Pancreas (tissue), 10 donors: ENCODE measurements at places on chromosomes 2 and 18. TPM values are rescaled to one million over a fixed set of nuclear protein-coding genes. Genes with fewer than 3 reads are reported as not detected.

The RBM44 gene
- total RNA-seq = 0.09 TPM

The C1QL2 gene
- not detected for total RNA-seq

The TLX2 gene
- not detected for total RNA-seq

The TUBB6 gene
- 27.8 TPM for total RNA-seq

The GALNT5 gene
- 0.08 TPM for total RNA-seq

The ADGRF3 gene
- total RNA-seq = 0.40 TPM

The UGT1A5 gene
- not detected for total RNA-seq

The EFEMP1 gene
- total RNA-seq = 16.2 TPM

The ATP6V1B1 gene
- total RNA-seq = 2.2 TPM

The PROKR1 gene
- not detected for total RNA-seq

The TCF23 gene
- total RNA-seq = not detected

The IL36G gene
- total RNA-seq = not detected

- H3K27ac ChIP-seq = no peak overlapping the region
- H3K27me3 ChIP-seq = no peaks in the 10 kb centered on the region
- no peaks in the 10 kb centered on the region for H3K36me3 ChIP-seq
- H3K4me3 ChIP-seq = no peak overlapping the region
- no peak for DNase-seq
- no peaks in the 10 kb centered on the region for H3K4me1 ChIP-seq
Observed at GRCh38 chr2:199405241-199405640, 52.5 kb downstream of the SATB2 start.

DNA sequence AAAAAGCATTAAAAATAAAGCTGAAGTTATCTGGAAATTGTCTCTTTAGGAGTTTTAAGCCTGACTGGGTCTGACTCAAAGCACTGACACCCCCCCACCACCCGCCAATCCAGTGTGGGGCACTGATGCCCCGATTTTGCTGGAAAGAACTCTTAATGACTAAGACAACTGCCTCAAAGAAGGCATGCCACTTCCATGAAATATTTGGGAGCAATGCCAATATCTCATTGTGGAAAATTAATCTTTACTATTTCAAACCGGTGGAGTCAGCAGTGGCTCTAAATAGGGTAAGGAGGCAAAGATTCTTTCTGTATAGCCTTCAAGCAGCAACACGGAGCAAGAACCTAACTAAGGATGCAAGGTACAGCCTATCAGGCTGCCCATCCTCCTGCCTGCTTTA lies 4.5 kb downstream of the FKBP7 start:
- no peak for DNase-seq
- H3K36me3 ChIP-seq = no peaks in the 10 kb centered on the region
- no peak overlapping the region for H3K4me3 ChIP-seq
- H3K4me1 ChIP-seq = peaks cover 9% of the 10 kb centered on the region
- H3K27ac ChIP-seq = no peak overlapping the region

DNA sequence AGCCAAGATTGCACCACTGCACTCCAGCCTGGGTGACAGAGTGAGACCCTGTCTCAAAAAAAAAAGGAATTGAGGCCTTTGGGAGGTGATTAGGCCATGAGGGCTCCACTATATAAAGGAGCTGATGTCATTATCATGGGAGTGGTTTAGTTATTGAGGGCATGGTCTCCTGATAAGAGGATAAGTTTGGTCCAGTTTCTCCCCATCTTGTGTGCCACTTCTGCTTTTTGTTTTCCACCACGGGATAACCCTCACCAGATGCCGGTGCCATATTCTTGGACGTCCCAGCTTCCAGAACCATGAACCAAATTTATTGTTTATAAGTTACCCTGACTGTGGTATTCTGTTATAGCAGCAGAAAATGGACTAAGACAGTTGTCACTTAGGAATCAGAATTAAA lies 125.8 kb downstream of the C1D start:
- H3K27me3 ChIP-seq = no peaks in the 10 kb centered on the region
- DNase-seq = no peak
- H3K4me3 ChIP-seq = no peak overlapping the region
- no peaks in the 10 kb centered on the region for H3K36me3 ChIP-seq
- no peaks in the 10 kb centered on the region for H3K4me1 ChIP-seq

GRCh38 chr18:44562986-44563385 lies 117.7 kb upstream of the SETBP1 start:
- H3K4me1 ChIP-seq = no peaks in the 10 kb centered on the region
- DNase-seq = no peak
- no peaks in the 10 kb centered on the region for H3K27me3 ChIP-seq

DNA sequence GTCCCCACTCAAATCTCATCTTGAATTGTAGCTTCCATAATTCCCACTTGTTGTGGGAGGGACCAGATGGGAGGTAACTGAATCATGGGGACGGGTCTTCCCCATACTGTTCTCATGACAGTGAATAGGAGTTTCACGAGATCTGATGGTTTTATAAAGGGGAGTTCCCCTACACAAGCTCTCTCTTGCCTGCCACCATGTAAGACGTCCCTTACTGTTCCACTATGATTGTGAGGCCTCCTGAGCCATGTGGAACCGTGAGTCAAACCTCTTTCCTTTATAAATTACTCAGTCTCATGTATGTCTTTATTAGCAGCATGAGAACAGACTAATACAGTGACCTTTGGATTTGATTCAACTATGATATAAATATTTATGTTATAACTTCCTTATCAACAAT lies 78.0 kb downstream of the CYRIA start:
- H3K4me3 ChIP-seq = no peak overlapping the region
- no peaks in the 10 kb centered on the region for H3K4me1 ChIP-seq
- no peaks in the 10 kb centered on the region for H3K27me3 ChIP-seq
- no peak for DNase-seq

GRCh38 chr2:133158024-133158423 lies 410.2 kb downstream of the NCKAP5 start:
- DNase-seq = no peak
- no peaks in the 10 kb centered on the region for H3K36me3 ChIP-seq
- H3K27me3 ChIP-seq = no peaks in the 10 kb centered on the region

DNA sequence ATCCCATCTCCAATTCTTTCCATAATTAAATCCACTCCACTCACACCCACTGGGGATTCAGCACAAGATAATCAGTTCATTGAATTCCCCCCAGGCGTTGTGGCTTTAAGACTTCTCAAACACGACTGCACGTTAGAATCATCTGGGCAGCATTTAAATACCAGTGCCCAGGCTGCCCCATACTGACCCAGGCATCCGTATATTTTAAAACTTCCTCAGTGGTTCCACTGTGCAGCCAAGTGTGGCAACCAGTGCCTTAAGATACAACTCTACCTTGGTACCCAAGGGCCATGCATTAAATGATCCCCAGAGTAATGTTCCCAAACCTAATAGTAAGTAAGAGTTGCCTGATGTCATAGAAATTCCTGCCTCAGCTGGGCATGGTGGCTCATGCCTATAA lies 54.3 kb upstream of the BZW1 start:
- H3K27ac ChIP-seq = no peak overlapping the region
- no peaks in the 10 kb centered on the region for H3K27me3 ChIP-seq
- DNase-seq = no peak
- no peak overlapping the region for H3K4me3 ChIP-seq
- no peaks in the 10 kb centered on the region for H3K4me1 ChIP-seq

GRCh38 chr18:51074605-51075004 lies 44.6 kb downstream of the SMAD4 start:
- H3K27ac ChIP-seq = no peak overlapping the region
- no peaks in the 10 kb centered on the region for H3K27me3 ChIP-seq
- peaks cover 5% of the 10 kb centered on the region for H3K36me3 ChIP-seq
- no peak for DNase-seq

- no peaks in the 10 kb centered on the region for H3K36me3 ChIP-seq
- no peak for DNase-seq
- H3K4me3 ChIP-seq = no peak overlapping the region
- no peaks in the 10 kb centered on the region for H3K4me1 ChIP-seq
- no peaks in the 10 kb centered on the region for H3K27me3 ChIP-seq
Observed at GRCh38 chr18:36522509-36522908, 225.0 kb downstream of the FHOD3 start.

DNA sequence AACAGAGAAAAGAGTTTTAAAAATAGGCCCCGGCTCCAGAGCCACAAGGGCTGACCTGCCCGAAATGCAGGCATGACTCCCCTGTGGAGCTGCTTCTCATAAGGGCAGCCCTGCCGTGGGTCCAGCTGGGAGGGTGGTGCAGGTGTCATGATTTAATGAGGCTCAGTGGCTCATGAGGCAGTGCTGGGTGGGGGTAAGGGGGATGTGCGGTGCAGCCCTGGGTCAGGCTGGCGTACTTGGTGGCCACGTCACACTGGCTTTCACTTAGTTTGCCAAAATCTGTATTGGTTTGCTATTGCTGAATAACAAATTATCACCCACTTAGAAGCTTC lies 33.6 kb downstream of the HJURP start:
- H3K36me3 ChIP-seq = no peaks in the 10 kb centered on the region
- no peaks in the 10 kb centered on the region for H3K4me1 ChIP-seq
- H3K4me3 ChIP-seq = no peak overlapping the region
- DNase-seq = peak; percentile 7
- H3K27me3 ChIP-seq = no peaks in the 10 kb centered on the region
- no peak overlapping the region for H3K27ac ChIP-seq

DNA sequence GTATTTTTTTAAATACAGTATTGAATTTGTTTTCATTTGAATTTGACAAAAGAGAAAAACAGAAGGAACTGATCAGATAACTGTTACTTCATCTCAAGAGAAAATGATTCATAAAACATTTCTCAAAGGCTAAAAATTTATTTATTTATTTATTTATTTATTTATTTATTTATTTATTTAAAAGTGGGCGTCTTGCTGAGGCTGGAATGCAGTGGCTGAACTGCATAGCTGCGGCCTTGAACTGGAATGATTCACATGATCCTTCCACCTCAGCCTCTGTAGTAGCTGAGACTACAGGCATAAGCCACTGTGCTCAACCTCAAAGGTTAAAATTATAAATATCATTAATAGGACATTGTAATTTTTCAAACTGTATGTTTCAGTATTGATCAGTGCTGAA lies 4.5 kb upstream of the PUM2 start:
- no peaks in the 10 kb centered on the region for H3K36me3 ChIP-seq
- H3K27me3 ChIP-seq = no peaks in the 10 kb centered on the region
- no peak overlapping the region for H3K27ac ChIP-seq
- H3K4me3 ChIP-seq = no peak overlapping the region
- no peak for DNase-seq
- no peaks in the 10 kb centered on the region for H3K4me1 ChIP-seq

GRCh38 chr2:182241936-182242335 lies 184.9 kb downstream of the PDE1A start:
- H3K27ac ChIP-seq = no peak overlapping the region
- no peak for DNase-seq
- no peaks in the 10 kb centered on the region for H3K27me3 ChIP-seq
- H3K36me3 ChIP-seq = no peaks in the 10 kb centered on the region

GRCh38 chr2:235485362-235485761 lies 8.5 kb upstream of the AGAP1 start:
- H3K27ac ChIP-seq = no peak overlapping the region
- no peak overlapping the region for H3K4me3 ChIP-seq
- H3K36me3 ChIP-seq = no peaks in the 10 kb centered on the region
- H3K4me1 ChIP-seq = no peaks in the 10 kb centered on the region
- DNase-seq = no peak
- no peaks in the 10 kb centered on the region for H3K27me3 ChIP-seq

- no peak for DNase-seq
- no peaks in the 10 kb centered on the region for H3K27me3 ChIP-seq
- H3K4me3 ChIP-seq = no peak overlapping the region
- no peaks in the 10 kb centered on the region for H3K4me1 ChIP-seq
- H3K36me3 ChIP-seq = no peaks in the 10 kb centered on the region
Observed at GRCh38 chr2:211836409-211836808, 702.2 kb downstream of the ERBB4 start.

- no peaks in the 10 kb centered on the region for H3K4me1 ChIP-seq
- H3K4me3 ChIP-seq = no peak overlapping the region
- H3K27me3 ChIP-seq = no peaks in the 10 kb centered on the region
- H3K27ac ChIP-seq = no peak overlapping the region
- no peak for DNase-seq
- H3K36me3 ChIP-seq = no peaks in the 10 kb centered on the region
Observed at GRCh38 chr18:43870626-43871025, 593.3 kb upstream of the SYT4 start.

- no peaks in the 10 kb centered on the region for H3K27me3 ChIP-seq
- peak; percentile 88 for DNase-seq
- peak overlapping the region; percentile 57 for H3K4me3 ChIP-seq
- H3K36me3 ChIP-seq = no peaks in the 10 kb centered on the region
- peaks cover 17% of the 10 kb centered on the region for H3K4me1 ChIP-seq
Observed at GRCh38 chr2:26696351-26696816, 3.9 kb downstream of the KCNK3 start.

DNA sequence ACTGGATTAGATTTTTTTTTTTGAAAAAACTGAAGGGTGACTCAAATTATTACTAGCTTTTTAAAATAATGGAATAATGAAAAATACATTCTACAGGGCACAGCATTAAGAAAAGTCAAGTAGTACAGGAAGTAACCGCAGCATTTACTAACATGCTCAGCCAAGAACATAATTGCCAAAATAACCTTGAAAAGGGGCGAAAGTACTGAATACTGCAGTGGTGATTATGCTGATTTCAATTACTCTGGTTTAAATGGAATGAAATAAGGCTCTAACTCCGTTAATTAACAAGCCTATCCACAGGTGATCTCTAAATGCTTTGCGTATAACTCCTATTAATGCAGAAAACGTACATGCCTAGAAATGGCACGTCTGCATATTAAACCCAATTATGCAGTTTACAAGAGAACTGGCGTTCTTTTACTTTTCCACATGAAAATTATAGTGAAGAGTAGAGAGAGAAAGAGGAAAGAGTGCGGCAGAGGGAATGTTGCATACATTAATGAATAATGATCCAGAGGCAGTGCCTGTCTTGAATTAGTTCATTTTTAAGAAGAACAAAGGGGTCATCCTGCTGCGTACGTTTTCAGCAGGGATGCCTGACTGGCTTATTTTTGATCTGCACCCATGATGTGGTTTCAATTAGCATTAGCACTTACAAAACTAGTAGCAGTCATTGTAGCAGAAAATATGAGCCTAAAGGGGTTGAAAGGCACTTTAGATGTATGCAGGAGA lies 612.4 kb downstream of the NYAP2 start:
- no peak overlapping the region for H3K27ac ChIP-seq
- H3K27me3 ChIP-seq = no peaks in the 10 kb centered on the region
- H3K36me3 ChIP-seq = no peaks in the 10 kb centered on the region
- no peak for DNase-seq
- no peak overlapping the region for H3K4me3 ChIP-seq

DNA sequence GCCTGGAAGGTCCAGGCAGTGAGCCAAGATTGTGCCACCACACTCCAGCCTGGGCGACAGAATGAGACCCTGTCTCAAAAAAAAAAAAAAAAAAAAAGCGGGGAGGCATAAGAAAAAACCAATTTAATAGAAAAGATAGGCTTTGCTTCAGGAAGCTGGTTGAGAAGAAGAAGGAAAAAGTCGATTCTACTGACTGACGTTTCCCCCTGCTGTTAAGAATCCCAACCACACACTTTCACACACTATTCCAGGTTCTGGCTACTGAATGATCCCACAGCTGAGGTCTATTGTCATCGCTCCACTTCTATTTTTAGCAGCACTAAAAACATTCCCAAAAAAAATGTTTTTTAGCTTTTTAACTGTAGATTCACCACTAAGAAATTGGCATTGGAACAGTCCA lies 6.7 kb upstream of the CHCHD5 start:
- H3K36me3 ChIP-seq = peaks cover 31% of the 10 kb centered on the region
- no peak overlapping the region for H3K27ac ChIP-seq
- H3K4me3 ChIP-seq = no peak overlapping the region
- DNase-seq = no peak
- peaks cover 4% of the 10 kb centered on the region for H3K4me1 ChIP-seq

- H3K36me3 ChIP-seq = no peaks in the 10 kb centered on the region
- DNase-seq = no peak
- no peak overlapping the region for H3K4me3 ChIP-seq
Observed at GRCh38 chr18:50128506-50129271, 66.3 kb downstream of the MYO5B start.
